Mesothelial cell of epicardium (in vitro differentiated cells): ENCODE measurements at places on chromosomes 5 and 9. TPM values are rescaled to one million over a fixed set of nuclear protein-coding genes. Genes with fewer than 3 reads are reported as not detected.

Gene FABP6
- total RNA-seq = not detected in 3 replicates

Gene DDX4
- 0.18 TPM in 1 of 3 replicates, not detected in the others for total RNA-seq

Gene PCDHB2
- total RNA-seq = 116 to 127 TPM (median 118 TPM) in 3 replicates

Gene EQTN
- total RNA-seq = 0.71 to 1.4 TPM (median 1.2 TPM) in 3 replicates

Gene ALG2
- 28.6 to 31.2 TPM (median 29.6 TPM) in 3 replicates for total RNA-seq

Gene SHB
- 33.7 to 35.5 TPM (median 35.4 TPM) in 3 replicates for total RNA-seq

Gene SLC27A4
- 18.5 to 19.9 TPM (median 19.0 TPM) in 3 replicates for total RNA-seq

DNA sequence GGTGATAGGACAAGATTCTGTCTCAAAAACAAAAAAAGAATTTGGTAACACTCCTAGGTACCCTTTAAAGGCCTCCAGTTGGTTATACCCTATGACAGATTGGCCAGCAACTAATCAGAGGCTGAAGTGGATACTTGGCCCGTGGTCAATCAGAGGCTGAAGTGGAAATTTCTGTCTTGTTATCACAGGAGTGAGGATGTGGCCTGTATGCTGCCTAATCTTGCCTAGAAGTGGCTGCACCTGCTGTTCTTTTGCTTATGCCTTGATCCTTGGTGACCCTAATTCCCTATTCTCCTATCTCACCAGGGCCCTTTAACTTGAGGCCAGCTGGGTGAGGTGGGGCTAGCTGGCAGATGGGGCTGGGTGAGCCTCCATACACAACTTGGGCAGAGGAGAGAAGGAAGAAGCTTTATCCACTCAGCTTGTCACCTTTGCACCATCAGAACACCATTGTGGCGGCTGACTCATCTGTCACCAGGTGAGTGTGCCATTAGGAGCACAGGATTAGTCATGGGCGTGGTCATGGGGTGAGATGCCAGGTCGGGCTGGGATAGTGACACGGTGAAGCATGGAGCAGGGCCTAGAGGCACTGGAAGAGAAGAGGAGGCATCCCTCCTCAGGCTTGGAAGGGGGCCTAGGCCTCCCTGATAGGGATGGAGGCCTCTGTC lies 41.5 kb downstream of the SAR1B start:
- no peak overlapping the region for H3K4me3 ChIP-seq
- H3K36me3 ChIP-seq = no peaks in the 10 kb centered on the region
- no peaks in the 10 kb centered on the region for H3K27me3 ChIP-seq
- no peak overlapping the region for H3K27ac ChIP-seq
- no peak for DNase-seq

GRCh38 chr9:115200711-115201505 lies 83.0 kb upstream of the TNC start:
- H3K4me3 ChIP-seq = no peak overlapping the region
- peaks cover 27% of the 10 kb centered on the region for H3K27me3 ChIP-seq
- no peak for DNase-seq
- H3K27ac ChIP-seq = no peak overlapping the region
- H3K4me1 ChIP-seq = peaks cover 20% of the 10 kb centered on the region

DNA sequence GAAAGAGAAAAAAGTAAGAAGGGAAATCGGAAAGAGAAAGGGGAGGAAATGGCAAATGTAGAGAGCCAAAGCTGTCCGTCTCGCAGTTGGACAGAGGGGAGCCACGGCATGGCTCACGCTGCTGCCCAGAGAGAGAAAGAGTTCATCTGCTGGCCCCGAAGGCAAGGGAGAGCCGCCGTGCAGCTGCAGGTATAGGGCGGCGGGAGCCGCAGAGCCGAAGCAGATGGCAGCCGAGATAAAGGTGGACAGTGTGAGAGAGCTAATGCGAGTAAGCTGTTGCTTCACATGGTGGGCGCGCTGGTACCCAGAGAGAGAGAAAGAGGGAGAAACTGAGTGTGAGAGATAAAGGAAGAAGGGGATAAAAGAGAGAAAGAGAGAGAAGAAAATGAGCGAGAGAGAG lies 188.4 kb upstream of the PPP1R26 start:
- H3K27ac ChIP-seq = no peak overlapping the region
- no peak for DNase-seq
- no peaks in the 10 kb centered on the region for H3K36me3 ChIP-seq

GRCh38 chr5:38099205-38100168 lies 158.9 kb upstream of the EGFLAM start:
- no peak overlapping the region for H3K4me3 ChIP-seq
- H3K27ac ChIP-seq = no peak overlapping the region
- peaks cover 11% of the 10 kb centered on the region for H3K4me1 ChIP-seq
- no peaks in the 10 kb centered on the region for H3K36me3 ChIP-seq
- H3K27me3 ChIP-seq = no peaks in the 10 kb centered on the region

DNA sequence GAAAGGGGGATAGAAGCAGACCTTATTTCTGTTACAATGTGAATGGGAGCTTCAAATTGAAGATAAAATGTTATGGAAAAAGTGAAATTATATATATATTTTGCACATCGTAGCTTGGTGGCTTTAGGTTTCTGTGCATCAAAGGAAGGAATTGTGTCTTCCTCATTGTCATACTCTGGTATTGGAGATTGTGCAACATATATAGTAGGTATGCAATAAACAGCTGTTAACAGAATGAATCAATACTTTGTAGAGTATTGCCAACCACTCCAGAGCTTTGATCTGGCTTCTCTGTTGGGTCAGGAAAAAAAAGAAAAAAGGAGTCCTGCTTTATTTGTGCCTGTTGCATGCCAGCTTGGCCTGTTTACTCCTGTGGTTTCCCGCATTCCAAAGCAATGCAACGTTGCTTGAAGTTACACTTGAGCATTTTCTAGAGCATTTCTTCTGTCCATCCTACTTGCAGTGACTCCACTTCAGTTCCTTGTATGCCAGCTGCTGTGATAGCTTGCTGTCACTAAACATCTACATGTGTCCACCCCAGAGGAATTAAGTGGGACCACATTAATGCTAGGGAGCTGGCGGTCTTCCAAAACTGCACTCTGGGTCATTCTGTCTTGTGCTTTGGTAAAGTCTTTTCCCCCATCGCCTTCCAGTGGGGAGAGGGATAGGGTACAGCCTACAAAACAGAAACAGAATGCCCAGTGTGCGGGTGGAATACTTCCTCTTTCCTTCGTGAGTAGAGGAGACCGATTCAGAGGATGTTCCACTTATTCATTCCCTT lies 62.0 kb upstream of the MEF2C start:
- H3K4me1 ChIP-seq = peaks cover 4% of the 10 kb centered on the region
- H3K27ac ChIP-seq = no peak overlapping the region
- H3K4me3 ChIP-seq = no peak overlapping the region
- peaks cover 25% of the 10 kb centered on the region for H3K27me3 ChIP-seq
- no peaks in the 10 kb centered on the region for H3K36me3 ChIP-seq

GRCh38 chr9:6631207-6631512 lies 14.4 kb downstream of the GLDC start:
- DNase-seq = no peak
- H3K4me1 ChIP-seq = no peaks in the 10 kb centered on the region
- H3K27me3 ChIP-seq = no peaks in the 10 kb centered on the region
- no peak overlapping the region for H3K27ac ChIP-seq

- peaks cover 2% of the 10 kb centered on the region for H3K4me1 ChIP-seq
- DNase-seq = no peak
- H3K36me3 ChIP-seq = peaks cover 49% of the 10 kb centered on the region
- no peaks in the 10 kb centered on the region for H3K27me3 ChIP-seq
- H3K27ac ChIP-seq = no peak overlapping the region
Measured at GRCh38 chr5:83488271-83488670, 16.7 kb downstream of the VCAN start.
